RWPE2 (cell line): ENCODE measurements at places on chromosomes 2 and 18.

DNA sequence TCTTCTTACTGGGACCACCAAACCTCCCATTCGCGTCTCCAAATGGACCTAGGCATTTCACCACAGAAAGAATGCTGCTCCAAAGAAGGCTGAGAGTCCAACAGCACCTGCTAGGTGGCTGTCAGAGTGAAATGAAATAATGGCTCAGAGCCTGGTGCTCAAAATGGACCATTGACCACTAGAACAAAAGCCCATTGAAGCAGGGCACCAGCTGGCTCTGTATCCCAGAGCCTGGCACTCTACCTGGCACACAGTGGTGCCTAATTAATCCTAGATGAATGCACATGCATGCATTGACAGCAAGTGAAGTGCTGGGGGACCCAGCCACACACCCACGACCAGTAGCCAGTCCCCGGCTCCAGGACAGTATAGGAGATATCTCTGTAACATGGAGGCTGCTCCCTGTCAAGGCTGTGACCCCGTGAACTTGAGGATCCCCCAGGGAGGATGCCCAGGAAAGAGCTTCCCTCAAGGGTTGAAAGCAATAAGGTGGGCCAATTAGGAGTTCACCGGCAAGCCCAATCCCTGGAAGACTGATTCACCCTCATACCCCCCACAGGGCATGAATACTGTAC, 261.3 kb downstream of the TNS1 start:
- no peak for DNase-seq

- DNase-seq = no peak
These were observed 27.4 kb downstream of the SMYD1 start for GRCh38 chr2:88095022-88095421.

DNA sequence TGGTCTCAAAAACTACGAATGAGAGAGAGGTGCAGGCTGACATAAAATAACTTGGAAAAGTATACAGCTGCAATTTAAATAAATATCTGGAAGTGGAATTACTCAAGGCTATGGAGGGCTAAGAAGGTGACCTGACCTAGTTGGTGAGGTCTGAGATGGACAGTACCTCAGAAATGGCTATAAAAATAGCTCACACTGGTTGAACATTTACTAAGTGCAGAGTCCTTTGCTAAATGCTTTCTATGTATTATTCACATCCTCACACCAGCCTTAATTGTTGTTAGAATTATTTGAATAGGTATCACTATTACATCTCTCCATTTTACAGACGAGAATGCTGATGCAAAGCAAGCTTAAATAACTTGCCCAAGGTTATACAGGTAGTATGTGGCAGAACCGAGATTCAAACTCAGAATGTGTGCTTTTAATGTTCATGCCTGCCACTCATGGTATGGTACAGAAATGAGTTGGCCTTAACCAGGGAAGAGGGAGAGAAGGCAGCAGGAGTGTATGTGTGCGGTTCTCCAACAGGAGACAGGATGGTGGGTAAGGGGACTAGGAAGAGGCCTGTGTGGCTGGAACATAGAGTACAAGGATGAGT, 37.4 kb downstream of the MRPL44 start:
- DNase-seq = no peak

DNA sequence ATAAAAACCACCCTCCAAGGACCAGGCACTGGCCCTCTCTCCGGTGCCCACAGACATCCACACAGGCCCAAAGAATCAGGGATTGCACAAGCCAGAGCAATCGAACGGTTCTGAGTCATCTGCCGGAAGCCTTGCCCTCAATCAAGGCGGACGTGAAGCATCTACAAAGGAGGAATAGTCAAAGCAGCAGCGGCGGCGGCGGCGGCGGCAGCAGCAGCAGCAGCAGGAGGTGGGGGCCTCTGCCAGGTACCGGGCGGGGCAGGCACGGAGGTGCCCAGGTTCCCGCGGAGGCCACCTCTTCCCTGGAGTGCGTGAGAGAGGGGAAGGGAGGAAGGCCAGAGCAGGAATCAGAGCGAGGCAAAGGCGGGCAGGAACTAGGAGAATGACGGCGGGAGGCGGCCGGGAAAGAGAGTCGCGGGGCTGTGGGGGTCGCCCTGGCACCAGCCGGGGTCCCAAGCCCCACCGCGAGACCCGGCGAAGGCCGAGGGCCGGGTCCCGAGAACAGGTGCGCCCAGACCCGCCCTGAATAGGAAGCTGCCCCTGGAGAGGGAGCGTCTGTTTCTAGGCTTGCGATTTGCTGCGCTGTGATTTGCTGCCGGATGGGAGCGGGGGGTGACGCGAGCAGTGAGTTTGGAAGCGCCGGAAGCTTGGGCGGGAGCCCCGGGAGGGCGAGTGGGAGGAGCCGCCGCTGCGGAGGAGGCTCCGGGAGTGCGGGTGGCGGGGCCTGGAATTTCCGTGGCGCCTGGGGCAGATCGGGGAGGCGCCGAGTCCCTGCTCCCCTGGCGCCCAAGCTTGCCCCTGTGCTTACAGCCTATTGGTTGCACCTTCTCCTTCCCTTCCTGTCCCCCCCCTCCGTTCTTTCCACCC, at the start of gene SERPINB8:
Gene SERPINB8, plus strand, starts transcription at position 140 of the 867 bp plus-strand sequence. CDS start 8,228 bp downstream, outside the sequence.
- DNase-seq = peak; percentile 89

DNA sequence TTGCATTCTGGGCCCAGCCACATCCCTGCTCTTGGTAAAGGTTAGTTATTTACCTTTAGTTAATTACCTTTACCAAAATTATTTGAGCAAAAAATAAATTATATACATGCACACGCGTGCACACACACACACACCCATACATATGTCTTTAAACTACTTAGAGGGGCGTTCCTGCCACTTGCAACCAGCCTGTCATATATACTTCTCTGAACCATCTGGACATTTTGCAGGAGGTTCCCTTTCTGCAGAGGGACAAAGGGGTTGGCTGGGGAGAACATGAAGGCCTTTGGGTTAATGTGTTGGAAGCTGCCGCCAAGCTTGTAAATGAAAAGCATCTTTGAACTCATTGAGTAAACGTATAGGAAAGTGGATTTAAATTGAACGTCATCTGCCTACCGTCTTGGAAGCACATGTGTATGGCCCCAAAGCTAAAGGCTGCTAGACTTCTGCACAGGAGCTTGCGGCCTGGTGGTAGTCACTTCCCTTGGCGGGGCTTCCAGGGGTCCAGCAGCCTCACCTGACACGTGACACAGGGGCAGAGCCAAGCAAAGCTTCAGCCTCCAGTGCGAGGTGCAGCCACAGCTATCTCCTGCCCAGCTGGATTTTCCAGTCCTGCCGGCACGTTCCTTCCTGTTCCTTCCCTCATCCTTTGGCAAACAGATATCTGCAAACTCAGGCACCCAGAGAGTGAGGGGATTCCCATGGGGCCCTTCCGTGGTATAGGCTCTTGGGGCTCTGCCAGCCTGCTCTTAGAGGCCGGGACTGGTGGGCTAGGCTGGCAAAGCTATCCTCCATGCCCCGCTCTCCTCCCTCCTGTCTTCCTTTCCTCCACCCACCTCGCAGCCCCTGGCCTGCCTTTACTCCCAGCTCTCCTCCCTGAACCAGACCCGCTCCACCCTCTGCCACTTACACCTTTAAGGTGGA, 46.1 kb downstream of the SERTAD2 start:
- no peak for DNase-seq

DNA sequence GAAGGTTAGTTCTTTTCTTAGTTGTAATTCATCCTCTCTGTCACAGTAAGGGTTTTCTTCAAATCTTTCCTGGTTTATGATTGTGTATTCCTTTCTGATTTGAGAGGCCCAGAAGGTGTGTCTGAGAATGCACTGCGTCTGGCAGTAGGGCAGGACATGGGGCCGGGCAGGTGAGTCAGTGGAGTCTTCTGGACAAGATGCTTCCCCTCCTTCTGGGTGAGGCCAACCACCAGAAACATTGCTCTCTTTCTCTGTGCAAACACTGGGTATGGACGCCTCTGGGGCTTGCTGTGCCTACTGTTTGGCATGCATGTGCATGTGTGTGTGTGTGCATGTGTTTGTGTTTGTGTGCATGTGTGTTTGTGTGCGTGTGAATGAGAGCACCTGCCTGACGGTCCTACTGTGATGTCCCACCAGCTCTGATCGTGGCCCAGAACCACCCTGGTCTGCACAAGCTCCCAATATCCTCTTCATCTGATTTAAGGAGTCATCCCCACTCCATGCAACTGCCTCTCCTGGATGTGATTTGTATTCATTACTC, 93.2 kb upstream of the DLX2 start:
- DNase-seq = peak; percentile 85

GRCh38 chr2:108129636-108130035, 110.1 kb upstream of the SULT1C3 start:
- DNase-seq = no peak

DNA sequence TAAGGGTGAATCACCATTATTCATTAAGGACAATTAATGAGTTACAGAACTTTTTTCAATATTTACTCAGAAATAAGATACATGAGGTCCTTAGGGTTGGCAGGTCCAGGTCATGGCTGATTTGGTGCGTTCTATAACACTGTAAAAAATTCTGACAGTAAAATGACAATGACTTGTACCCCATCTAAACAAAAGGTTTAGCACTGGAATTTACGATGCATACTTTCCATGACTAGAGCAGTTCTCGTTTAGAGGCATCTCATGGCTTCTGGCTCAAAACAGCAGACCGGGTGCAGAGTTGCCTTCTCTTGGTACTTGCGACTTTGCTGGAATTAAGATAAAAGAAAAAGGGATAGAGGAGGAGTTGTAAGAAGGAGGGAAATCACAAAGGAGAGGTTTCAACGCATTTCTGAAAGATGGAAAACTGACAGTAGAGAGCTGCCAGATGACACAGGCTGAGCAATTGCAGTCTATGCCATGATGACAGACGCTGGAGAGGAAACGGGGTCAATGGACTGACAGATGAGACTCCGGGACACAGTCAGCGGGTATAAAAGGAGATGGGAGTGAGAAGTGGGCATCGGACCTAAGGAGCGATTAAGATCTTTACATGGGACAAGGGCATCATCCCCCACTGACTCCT, 4.1 kb upstream of the CYS1 start:
- no peak for DNase-seq

DNA sequence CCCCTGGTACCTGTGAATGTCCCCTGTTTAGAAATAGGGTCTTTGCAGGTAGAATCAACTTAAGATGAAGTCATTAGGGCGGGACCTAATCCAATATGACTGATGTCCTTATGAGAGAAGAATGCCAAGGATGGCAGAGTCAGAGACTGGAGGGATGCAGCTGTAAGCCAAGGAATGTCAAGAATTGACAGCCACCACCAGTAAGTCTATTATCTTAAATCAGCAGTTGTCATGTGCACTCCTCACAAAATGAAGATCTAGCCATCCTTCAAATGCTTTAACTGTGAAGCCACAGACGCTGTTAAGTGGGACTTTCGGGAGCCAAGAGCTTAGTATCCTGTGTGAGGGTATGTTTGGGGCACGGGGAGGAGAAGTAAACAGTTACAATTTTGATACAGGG, 83.2 kb downstream of the ITGA4 start:
- DNase-seq = no peak

DNA sequence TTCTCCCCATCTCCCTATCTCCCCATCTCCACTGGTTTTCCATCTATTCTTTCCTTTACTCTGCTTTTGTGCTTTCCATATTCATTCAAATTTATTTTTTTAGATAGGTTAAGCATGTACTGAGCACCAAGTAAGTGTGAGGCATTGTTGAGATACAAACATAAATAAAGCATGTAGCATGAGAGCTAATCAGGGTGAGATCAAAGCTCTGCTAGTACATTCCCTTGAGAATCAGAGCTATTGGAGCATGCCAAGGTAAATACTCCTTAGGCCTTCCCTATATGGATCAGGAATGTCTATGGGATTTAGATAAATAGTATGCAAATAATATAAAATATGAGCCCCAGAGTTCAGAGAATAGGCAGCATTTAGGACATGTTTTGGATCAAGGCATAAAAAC, 25.3 kb downstream of the BABAM2 start:
- DNase-seq = no peak

- DNase-seq = no peak
These were observed 96.7 kb downstream of the SLC5A7 start for GRCh38 chr2:108082978-108083377.

GRCh38 chr2:238585836-238586821, 159.4 kb downstream of the ASB1 start:
- DNase-seq = no peak

GRCh38 chr18:44107187-44107586, 573.5 kb upstream of the SETBP1 start:
- no peak for DNase-seq
